ENCODE measurements at places on chromosomes 13 and 19.

GRCh38 chr19:14786421-14786851 is 8.1 kb upstream of the ADGRE2 start:
- no peak for DNase-seq

- no peak for DNase-seq
These were observed 1070.2 kb downstream of the EFNB2 start for GRCh38 chr13:105465251-105465650.

GRCh38 chr13:33348366-33348765 is 62.8 kb upstream of the STARD13 start:
- DNase-seq: no peak

DNA sequence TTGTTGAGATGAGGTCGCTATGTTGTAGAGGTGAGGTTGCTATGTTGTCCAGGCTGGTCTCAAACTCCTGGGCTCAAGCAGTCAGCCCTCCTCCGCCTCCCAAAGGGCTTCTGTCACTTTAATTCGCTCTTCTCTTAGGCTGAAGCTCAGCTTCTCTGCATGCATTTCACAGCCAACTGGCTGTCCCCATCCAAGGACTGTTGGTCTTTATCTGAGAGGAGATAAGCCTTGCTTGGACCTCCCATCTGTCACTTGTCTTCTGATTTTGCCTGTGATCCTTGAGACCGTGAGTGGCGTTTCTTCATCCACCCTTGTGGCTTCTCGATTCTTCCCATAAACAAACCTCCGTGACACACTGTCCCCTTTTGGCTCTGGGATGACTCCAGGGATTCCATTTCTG is 24.4 kb downstream of the CERS1 start:
- no peak for DNase-seq

DNA sequence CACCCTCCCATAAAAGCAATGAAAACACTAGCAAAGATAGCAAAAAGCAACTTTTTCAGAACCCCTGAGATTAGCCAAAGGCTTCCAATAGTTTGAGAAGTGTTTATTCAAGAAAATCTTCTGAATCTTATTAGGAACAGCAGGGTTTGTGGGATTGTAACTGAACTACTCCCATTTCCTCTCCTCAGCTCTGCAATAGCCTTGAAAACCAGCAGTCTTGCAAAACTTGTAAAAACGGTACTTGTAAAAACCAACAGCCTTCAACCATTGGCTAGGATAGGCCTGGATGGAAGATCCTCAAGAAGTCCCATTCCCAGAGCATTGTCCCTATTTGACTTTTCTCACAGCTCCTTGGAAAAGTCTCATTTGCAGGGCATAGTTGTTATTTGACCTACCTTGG is 12.1 kb downstream of the RNASEH2B start:
- no peak for DNase-seq

DNA sequence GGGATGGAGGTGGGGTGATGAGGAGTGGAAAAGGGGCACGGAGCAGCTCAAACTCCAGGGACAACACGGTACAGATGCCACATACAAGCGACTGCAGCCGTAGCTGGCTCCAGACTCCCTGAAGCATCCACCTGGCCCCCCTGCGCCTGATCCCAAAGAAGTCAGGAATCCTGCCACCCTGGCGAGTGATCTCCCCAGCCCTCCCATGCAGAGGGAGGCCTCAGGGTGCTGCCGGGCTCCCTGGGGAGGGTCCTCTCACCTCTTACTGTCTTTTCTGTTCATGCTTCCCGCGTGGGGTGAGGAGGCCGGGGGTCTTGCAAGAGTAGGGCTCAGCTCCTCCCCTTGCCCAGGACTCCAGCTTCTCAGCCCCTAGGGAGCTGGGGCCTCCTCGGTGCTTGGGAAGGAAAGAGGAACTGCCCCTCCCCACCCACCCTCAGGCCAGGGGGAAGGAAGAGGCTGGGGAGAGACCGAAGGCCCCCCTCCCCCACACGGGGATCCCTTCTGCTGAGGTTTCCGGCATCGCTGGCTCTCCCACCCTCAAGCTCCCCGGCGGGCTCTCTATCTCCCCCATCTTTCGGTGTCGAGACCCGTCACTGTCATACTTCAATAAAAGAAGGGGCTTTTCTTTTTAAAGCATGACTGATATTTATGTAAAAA is at the start of gene RASGRP4:
Gene RASGRP4, minus strand, starts transcription at position 410 of the 657 bp plus-strand sequence. Its CDS starts 128 bp downstream, at position 282.
- DNase-seq: no peak

- no peak for DNase-seq
These were observed 13.1 kb upstream of the MCF2L start for GRCh38 chr13:112955956-112956355.

- no peak for DNase-seq
These were observed 10.2 kb downstream of the C19orf25 start for GRCh38 chr19:1468821-1469254.

DNA sequence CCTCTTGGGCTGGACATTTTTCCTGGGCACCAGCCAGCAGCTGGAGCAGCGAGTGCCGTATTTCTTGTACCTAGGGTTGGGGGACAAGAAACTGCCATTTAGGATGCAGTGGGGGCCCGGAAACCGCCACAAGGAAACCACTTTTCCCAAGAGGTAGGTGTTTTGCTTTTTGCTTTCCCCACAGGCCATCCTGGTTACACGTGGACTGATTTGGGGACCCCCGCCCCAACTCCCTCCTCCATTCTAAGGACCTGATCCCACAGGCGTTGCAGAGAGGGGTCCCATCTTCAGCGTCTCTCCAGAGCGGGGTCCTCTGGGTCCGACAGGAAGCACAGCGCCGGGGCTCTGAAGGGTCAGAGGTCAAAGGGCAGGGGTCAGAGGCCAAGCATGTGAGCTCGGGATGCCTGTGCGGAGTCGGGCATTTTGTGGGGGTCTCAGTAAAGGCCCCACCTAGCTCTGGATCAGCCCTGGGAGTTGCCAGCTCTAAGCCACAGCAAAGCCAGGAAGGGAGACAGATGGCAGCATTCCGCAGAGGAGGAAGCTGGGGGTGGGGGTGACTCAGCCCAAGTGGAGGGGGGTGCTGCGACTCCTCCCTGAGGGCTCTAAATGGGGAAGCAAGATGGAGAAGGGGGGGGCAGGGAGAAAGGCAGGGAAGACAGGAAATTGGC is 4.3 kb downstream of the ZGLP1 start:
- DNase-seq: no peak
